Thoracic aorta (tissue), 2 donors: ENCODE measurements at places on chromosomes 4 and X. TPM values are rescaled to one million over a fixed set of nuclear protein-coding genes. Genes with fewer than 3 reads are reported as not detected.

Gene SPANXC
- total RNA-seq = not detected

GRCh38 chr4:24729119-24729730 lies 66.1 kb upstream of the SOD3 start:
- DNase-seq = no peak

Gene TMSB15A
- not detected for total RNA-seq

DNA sequence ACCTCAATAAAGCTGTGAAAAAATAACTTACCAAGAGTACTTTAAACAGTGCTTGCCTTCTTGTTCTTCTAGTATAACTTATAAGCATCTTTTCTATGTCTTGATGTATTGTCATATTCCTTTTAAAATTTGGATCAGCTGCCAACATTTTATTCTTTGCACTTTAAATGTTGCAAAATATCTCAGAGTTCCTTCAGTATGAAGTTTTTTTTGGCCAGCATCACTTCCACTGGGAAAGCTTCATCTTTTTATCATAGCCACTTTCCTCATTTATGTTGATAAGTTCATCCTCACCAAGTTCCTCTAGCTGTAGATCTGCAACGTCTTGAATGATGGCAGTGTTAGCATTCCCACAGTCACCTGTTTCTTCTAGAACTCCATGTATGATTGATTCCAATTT lies 24.2 kb downstream of the CXorf58 start:
- no peak for DNase-seq

Gene FMR1NB
- total RNA-seq = not detected

DNA sequence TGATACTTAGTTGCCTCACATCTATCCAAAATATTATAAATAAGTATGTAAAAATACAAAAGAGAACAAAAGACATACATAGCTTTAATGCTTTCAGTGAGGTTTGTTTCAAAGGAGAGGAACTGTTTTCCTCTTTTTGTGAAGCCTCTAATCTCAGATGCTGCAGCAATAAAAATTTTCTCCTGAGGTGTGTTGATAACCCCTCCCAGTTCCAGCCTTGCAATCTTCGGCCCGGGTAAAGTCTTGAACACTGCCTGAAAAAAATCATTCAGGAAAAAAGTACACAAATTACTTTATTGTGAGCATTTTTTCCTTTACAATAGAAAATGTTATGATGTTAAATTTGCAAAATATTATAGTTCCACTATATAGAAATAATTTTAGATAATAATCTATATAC lies 8.8 kb downstream of the BBS7 start:
- no peak for DNase-seq

GRCh38 chr4:158890294-158890693 lies 121.5 kb downstream of the FNIP2 start:
- no peak for DNase-seq

- DNase-seq = no peak
Measured at GRCh38 chrX:133786382-133786781, 199.0 kb downstream of the GPC3 start.

- DNase-seq = no peak
Measured at GRCh38 chr4:120865985-120866384, 56.5 kb downstream of the PRDM5 start.

Gene GJB1
- total RNA-seq = not detected

Gene GPRASP3
- total RNA-seq = 4.2 TPM

GRCh38 chrX:120463241-120463640 lies 5.9 kb downstream of the LAMP2 start:
- DNase-seq = no peak

Gene SLC2A9
- 9.1 TPM for total RNA-seq

Gene MGAT4D
- not detected for total RNA-seq

Gene AGA
- 21.8 TPM for total RNA-seq

Gene GPR34
- 28.0 TPM for total RNA-seq

DNA sequence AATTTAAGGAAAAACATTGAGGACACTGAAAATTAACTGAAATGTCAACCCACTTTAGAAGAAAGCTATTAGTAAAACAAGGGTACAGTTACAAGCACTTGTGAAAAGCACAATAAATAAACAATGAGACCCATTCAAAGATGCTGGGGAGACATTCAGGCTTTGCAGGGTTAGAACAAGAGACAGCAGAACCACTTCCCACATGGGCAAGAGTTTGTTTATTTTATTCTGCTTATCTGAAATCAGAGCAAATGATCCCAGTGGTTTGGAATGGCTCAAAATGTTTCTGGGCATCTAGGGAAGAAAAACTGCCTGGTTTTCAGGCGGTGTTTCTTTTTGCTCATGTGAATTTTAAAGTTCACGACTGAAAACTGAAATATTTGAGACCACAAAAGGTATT lies 42.4 kb downstream of the PPP3CA start:
- no peak for DNase-seq

DNA sequence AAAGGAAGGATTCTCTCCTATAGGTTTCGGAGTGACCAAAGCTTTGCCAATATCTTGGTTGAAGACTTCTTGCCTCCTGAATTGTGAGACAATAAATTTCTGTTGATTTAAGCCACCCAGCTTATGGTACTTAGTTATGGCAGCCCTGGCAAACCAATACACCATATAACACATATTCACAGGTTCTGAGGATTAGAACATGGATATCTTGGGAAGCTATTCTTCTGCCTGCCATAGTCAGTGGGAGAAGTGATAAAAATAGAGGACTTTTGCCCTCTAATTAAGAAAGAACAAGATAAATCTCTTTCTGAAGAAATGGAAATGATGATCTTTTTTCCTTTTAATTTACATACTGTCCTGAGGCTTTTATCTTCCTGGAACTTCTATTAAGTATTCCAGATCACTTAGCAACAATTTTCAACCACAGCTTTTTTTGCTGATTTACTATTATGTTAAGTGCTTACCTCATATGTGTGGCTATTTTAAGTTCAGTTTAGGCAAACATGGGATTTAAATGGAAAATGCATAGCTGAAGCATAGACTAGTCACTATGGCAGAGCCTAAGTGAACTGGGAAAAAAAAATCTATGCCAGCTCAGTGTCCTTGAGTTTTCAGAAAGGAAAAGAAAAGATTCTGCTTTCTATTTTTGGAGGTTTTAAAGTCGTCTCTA lies 381.7 kb downstream of the STPG2 start:
- DNase-seq = no peak

Gene KLHL4
- 0.56 TPM for total RNA-seq

Gene UBA1
- 132 TPM for total RNA-seq

DNA sequence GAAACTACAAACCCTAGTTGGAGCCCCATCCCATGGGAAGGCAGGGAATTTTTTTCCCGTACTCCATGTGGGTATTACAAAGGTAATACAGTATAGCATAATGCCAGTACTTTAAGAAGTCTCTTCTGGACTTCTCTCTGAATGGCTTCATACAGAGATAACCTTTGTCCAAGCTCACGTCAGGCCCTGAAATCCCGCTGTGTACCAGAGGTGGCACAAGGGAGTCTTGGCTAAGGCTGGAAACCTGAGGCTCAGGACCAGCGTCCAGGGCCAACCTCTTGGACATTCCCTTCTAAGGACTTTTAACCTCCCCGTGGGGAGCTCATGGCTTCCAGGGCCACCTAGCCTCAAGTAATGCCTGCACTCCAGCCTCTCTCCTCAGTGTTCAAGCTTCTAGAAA lies 338.9 kb upstream of the FAM241A start:
- no peak for DNase-seq

GRCh38 chrX:153870791-153871360 lies 15.1 kb downstream of the L1CAM start:
- DNase-seq = no peak

Gene DKK2
- total RNA-seq = 2.2 TPM

DNA sequence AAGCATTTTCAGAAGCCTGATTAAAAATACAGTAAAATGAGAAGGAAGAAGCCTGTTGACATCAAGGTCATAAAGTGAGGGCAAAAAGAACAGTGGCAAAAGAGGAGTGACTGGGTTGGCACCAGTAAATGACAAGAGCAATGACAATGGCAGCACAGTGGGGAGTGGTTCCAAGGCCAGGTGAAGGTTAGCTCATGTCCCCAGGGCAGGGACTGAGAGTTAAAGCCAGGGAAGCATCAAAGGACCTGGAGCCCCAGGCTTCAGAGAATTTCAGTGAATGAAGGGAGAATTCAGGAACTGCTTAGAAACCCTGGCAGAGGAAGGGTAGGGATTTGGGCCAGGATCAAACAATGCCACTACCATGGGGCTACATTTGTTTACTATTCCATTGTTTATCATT lies 8.8 kb upstream of the PIGA start:
- no peak for DNase-seq
